T-helper 17 cell (primary cell): ENCODE measurements at places on chromosomes 11 and 22. TPM values are rescaled to one million over a fixed set of nuclear protein-coding genes. Genes with fewer than 3 reads are reported as not detected.

- no peaks in the 10 kb centered on the region for H3K4me1 ChIP-seq
- no peaks in the 10 kb centered on the region for H3K36me3 ChIP-seq
- no peaks in the 10 kb centered on the region for H3K27me3 ChIP-seq
- H3K27ac ChIP-seq: no peak overlapping the region
- no peak overlapping the region for H3K4me3 ChIP-seq
- DNase-seq: no peak
These were observed 1499.2 kb downstream of the LRRC4C start for GRCh38 chr11:39960206-39960605.

The TMEM25 gene
- total RNA-seq: 10.0 TPM

DNA sequence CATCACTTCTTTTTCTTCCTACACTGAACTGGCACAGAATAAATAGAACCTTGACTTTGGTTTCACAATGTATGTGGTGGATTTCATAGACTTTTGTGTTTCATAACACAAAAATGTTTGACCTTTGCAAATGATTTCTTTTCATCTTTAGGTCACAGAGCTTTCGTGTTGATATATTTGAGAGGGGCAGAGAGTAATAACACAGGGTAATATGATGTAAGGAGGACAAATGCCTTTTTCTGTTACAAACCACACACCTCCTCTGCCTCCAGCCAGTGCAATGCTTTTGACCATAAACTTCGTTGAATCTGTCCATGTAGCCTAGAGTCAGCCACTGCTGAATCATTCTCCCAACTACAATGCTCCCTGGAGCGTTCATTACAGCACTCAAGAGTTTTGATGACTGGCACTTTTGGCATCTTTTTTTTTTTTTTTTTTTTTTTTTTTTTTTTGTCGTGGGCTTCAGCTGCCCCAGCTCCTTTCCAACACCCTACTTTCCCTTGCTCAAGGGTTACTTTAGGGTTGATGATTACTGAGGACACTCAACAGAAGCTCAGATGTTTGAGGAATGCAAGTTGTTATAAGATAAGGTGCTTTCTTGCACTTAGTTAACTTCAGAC lies 11.4 kb upstream of the CAT start:
- H3K36me3 ChIP-seq: peaks cover 3% of the 10 kb centered on the region
- H3K27me3 ChIP-seq: peaks cover 56% of the 10 kb centered on the region
- no peak for DNase-seq
- no peak overlapping the region for H3K4me3 ChIP-seq
- H3K4me1 ChIP-seq: peaks cover 6% of the 10 kb centered on the region

The TBX10 gene
- not detected for total RNA-seq

The BACE1 gene
- 2.0 TPM for total RNA-seq

The DGAT2 gene
- total RNA-seq: 0.55 TPM

The CACNA1I gene
- total RNA-seq: 27.9 TPM

The OR6T1 gene
- not detected for total RNA-seq

The TRABD gene
- total RNA-seq: 158 TPM

- H3K4me3 ChIP-seq: no peak overlapping the region
- H3K4me1 ChIP-seq: peaks cover 2% of the 10 kb centered on the region
- DNase-seq: no peak
- H3K27me3 ChIP-seq: peaks cover 56% of the 10 kb centered on the region
- peaks cover 5% of the 10 kb centered on the region for H3K36me3 ChIP-seq
These were observed 24.4 kb upstream of the RFPL3 start for GRCh38 chr22:32333141-32333768.

The CARD10 gene
- 0.12 TPM for total RNA-seq

DNA sequence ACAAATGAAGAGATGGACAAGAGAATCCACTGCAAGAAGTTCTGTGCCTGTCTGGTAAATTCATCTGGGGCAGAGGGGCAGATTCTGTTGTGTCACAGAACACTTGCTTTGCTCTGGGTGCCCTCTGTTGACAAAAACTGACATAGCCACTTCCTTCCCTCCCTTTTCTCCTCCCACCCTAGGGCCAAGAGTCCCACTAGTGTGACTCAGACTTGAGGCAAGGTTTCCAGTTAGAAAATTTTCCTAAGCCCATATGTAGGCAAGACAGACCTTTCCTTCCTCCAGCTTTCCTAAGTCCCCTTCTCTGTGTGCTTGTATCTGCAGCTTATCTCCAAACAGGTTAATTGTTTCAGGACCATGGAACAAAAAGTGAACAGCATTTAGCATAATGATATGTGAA lies 106.8 kb downstream of the RBFOX2 start:
- peaks cover 11% of the 10 kb centered on the region for H3K27me3 ChIP-seq
- H3K27ac ChIP-seq: no peak overlapping the region
- no peak for DNase-seq
- H3K36me3 ChIP-seq: peaks cover 2% of the 10 kb centered on the region

- peaks cover 2% of the 10 kb centered on the region for H3K4me1 ChIP-seq
- DNase-seq: no peak
- H3K27ac ChIP-seq: no peak overlapping the region
- H3K36me3 ChIP-seq: no peaks in the 10 kb centered on the region
These were observed 102.4 kb upstream of the THY1 start for GRCh38 chr11:119525180-119525866.

GRCh38 chr11:120568572-120569307 lies 57.2 kb downstream of the GRIK4 start:
- peaks cover 5% of the 10 kb centered on the region for H3K4me1 ChIP-seq
- no peaks in the 10 kb centered on the region for H3K36me3 ChIP-seq
- peaks cover 54% of the 10 kb centered on the region for H3K27me3 ChIP-seq

GRCh38 chr11:46305295-46305694 lies 27.8 kb downstream of the CREB3L1 start:
- no peak overlapping the region for H3K4me3 ChIP-seq
- peaks cover 12% of the 10 kb centered on the region for H3K4me1 ChIP-seq
- no peaks in the 10 kb centered on the region for H3K27me3 ChIP-seq

The SHANK3 gene
- not detected for total RNA-seq

DNA sequence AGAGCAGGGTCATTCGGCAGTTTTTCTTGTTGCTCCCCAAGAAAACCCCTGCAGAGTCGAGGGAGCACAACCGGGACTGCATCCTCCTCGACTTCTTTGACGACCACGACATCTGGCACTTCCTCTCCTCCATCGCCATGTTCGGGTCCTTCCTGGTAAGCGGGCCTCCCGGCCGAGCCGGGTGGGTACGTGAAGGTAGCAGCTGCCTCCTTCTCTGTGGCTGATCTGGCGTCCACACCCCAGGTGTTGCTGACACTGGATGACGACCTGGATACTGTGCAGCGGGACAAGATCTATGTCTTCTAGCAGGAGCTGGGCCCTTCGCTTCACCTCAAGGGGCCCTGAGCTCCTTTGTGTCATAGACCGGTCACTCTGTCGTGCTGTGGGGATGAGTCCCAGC lies 3.4 kb upstream of the TAGLN start:
- peaks cover 10% of the 10 kb centered on the region for H3K4me1 ChIP-seq
- no peaks in the 10 kb centered on the region for H3K36me3 ChIP-seq
- no peak for DNase-seq
- H3K27me3 ChIP-seq: no peaks in the 10 kb centered on the region
- H3K27ac ChIP-seq: peak overlapping the region; percentile 79

DNA sequence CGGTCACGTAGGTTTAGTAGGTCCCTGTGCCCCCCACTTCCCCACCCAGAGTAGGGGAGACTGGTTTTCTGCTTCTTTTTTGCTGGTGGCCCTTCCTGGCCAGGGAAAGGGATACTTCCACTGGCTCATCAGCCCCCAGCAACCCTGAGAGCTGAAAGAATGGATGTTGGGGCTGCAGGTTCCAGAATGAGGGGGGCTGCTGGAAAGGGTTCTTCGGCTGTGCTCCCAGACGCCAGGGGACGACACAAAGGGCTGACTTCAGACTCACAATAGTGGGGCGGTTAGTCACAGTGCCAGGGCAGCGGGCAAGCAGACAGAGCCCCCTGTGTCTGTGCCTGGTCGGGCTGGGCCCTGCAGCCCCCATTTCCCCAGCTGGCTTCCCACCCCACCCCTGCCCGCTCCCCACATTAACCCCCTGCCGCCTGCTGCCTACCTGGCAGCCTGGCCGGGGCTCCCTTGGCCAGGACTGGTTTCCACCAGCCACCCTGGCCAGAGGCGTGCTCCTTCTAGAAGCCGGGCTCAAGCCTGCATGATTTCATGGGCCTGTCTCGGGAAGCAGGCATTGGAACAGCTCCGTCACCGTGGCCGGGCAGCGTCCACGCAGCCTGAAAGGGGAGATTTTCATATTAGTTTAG lies 79.1 kb upstream of the WNT7B start:
- no peaks in the 10 kb centered on the region for H3K27me3 ChIP-seq
- no peak for DNase-seq
- H3K4me1 ChIP-seq: peaks cover 37% of the 10 kb centered on the region
- H3K36me3 ChIP-seq: peaks cover 2% of the 10 kb centered on the region
- H3K27ac ChIP-seq: peak overlapping the region; percentile 94

GRCh38 chr11:77301510-77301909 lies at the start of gene GDPD4:
TSS of gene GDPD4 (minus strand) at chr11:77301686. CDS start at chr11:77285137, 16,549 bp downstream.
- H3K36me3 ChIP-seq: no peaks in the 10 kb centered on the region
- no peak for DNase-seq
- no peak within 1 kb of the TSS for H3K4me3 ChIP-seq
- H3K27ac ChIP-seq: no peak within 1 kb of the TSS

The FBXO3 gene
- 57.3 TPM for total RNA-seq

GRCh38 chr22:36197514-36198146 lies 4.0 kb downstream of the APOL4 start:
- H3K27me3 ChIP-seq: peaks cover 36% of the 10 kb centered on the region
- H3K27ac ChIP-seq: peak overlapping the region; percentile 39

- no peak for DNase-seq
- H3K4me3 ChIP-seq: no peak overlapping the region
- H3K27me3 ChIP-seq: no peaks in the 10 kb centered on the region
These were observed 53.7 kb upstream of the DEPDC7 start for GRCh38 chr11:32962016-32962415.

- no peak overlapping the region for H3K27ac ChIP-seq
- peaks cover 3% of the 10 kb centered on the region for H3K36me3 ChIP-seq
- peaks cover 2% of the 10 kb centered on the region for H3K4me1 ChIP-seq
- H3K27me3 ChIP-seq: peaks cover 6% of the 10 kb centered on the region
These were observed 174.7 kb upstream of the CADM1 start for GRCh38 chr11:115678942-115679341.

DNA sequence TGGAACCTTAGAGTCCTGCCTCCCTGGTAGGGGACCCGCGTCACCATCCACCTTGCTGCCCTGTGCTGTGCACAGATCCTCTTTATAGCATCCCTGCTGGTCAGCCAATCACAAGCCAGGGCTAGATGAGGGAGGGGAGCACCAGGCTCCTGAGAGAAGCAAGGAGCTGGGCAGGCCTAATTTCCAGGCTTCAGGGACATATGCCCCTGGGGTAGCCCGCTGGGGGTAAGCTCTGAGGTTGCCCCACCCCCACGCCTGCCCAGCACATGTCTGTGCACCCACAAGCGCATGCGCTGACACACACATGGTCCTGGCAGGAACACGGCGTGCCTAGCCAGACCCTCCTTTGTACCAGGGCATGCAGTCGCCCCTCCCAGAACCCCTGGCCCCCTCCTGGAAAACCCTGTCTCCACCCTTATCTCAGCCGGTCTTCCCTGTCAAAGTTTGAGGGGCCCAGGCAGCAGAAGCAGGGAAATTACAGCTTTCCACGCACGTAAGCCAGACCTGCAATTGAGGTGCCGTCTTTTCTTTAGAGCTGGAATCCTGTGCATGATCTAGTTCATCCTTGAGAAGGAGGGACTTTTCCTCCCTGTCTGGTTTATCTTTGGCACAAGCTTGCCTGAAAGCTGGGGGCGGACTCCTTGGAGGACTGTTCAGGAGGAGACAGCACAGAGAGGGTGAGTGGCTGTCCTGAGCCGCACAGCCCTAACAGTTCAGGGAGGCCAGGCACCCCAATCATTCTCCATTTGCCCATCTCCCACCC lies 2.1 kb downstream of the SSTR3 start:
- peaks cover 18% of the 10 kb centered on the region for H3K4me1 ChIP-seq
- DNase-seq: peak; percentile 4
- H3K36me3 ChIP-seq: no peaks in the 10 kb centered on the region
- H3K27me3 ChIP-seq: no peaks in the 10 kb centered on the region
- H3K4me3 ChIP-seq: no peak overlapping the region
- no peak overlapping the region for H3K27ac ChIP-seq

GRCh38 chr11:124791626-124792341 lies 8.4 kb downstream of the MSANTD2 start:
- no peak overlapping the region for H3K4me3 ChIP-seq
- no peaks in the 10 kb centered on the region for H3K36me3 ChIP-seq
- no peak overlapping the region for H3K27ac ChIP-seq
- no peaks in the 10 kb centered on the region for H3K27me3 ChIP-seq
- no peak for DNase-seq

The CHRDL2 gene
- not detected for total RNA-seq

- no peak for DNase-seq
- H3K4me3 ChIP-seq: no peak overlapping the region
- H3K27me3 ChIP-seq: no peaks in the 10 kb centered on the region
- H3K36me3 ChIP-seq: no peaks in the 10 kb centered on the region
- no peak overlapping the region for H3K27ac ChIP-seq
These were observed 2.8 kb upstream of the ANO9 start for GRCh38 chr11:444396-445144.

The VPS11 gene
- 58.3 TPM for total RNA-seq

The CLDN5 gene
- 0.87 TPM for total RNA-seq

The IL18 gene
- 0.94 TPM for total RNA-seq

The MS4A3 gene
- 0.39 TPM for total RNA-seq
